ENCODE measurements at places on chromosomes 13 and 19. TPM values are rescaled to one million over a fixed set of nuclear protein-coding genes. Genes with fewer than 3 reads are reported as not detected.

LRRC25 gene
- total RNA-seq, result not detected

DNA sequence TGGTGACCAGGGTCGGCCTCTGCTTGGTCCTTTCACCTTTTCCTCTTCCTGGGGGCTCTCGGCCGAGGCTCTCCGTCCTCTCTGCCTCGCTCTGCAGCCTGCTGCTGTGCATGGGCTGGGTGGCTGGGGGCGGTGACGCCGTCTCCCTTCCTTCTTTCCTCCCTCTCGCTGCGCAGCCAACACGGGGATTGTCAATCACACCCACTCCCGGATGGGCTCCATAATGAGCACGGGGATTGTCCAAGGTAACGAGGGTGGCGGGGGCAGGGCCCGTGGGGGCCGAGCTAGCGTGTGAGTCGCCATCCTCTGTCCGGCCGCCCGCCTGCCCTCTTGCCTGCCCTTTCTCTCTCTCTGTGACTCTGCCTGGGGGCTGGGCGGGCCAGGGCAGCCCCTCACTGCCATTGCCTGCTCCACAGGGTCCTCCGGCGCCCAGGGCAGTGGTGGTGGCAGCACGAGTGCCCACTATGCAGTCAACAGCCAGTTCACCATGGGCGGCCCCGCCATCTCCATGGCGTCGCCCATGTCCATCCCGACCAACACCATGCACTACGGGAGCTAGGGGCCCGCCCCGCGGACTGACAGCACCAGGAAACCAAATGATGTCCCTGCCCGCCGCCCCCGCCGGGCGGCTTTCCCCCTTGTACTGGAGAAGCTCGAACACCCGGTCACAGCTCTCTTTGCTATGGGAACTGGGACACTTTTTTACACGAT lies 7.1 kb downstream of the YIPF2 start:
- no peaks in the 10 kb centered on the region for H3K4me1 ChIP-seq

DNA sequence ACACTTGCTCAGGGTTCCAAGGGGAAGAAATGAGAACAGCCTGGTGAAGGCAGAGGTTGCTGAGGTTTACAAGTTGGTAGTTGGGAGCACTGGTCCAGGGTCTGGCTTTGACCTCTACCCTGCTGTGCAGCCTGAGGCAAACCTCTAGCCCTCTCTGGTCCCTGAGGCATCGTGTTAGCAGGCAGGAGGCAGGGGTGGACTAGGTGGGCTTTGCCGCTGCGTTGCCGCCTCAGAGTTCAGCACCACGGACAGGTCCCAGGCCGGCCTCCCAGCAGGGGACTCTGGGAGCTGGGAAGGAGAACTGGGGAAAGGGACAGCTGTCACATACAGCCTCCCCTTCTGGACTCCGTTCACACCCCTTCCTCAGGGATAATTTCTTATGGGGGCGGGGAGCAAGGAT lies 3.1 kb downstream of the NCAN start:
- no peaks in the 10 kb centered on the region for H3K36me3 ChIP-seq
- peaks cover 36% of the 10 kb centered on the region for H3K27me3 ChIP-seq
- peak; percentile 68 for DNase-seq

- peak overlapping the region; percentile 94 for H3K27ac ChIP-seq
- DNase-seq, result peak; percentile 25
- peaks cover 34% of the 10 kb centered on the region for H3K4me1 ChIP-seq
These were observed 463 bp upstream of the TSC22D1 start for GRCh38 chr13:44576351-44577235.

- no peaks in the 10 kb centered on the region for H3K36me3 ChIP-seq
- no peak overlapping the region for H3K4me3 ChIP-seq
- H3K27me3 ChIP-seq, result no peaks in the 10 kb centered on the region
- no peak for DNase-seq
These were observed 309.4 kb upstream of the KLF12 start for GRCh38 chr13:74443631-74444030.
